ENCODE measurements at places on chromosomes 2 and 18.

DNA sequence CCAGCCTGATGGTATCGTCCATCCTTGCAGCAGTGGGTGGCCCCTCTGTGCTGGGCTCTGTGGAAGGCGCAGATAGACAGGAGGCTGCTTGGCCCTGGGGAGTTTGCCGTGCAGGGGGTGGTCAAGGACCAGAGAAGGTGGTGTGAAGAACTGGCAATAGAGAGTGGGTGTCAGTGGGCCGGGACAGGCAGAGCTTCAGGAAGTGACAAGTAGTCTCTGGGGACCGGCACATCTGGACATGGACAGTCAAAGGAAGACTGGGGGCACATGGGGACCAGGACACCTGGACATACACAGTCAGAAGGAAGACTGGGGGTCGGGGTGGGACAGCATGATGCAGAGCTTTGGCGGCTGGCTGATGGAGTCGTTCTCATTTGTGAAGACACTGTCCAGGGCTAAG lies 335.9 kb downstream of the AGAP1 start:
- no peak for DNase-seq

DNA sequence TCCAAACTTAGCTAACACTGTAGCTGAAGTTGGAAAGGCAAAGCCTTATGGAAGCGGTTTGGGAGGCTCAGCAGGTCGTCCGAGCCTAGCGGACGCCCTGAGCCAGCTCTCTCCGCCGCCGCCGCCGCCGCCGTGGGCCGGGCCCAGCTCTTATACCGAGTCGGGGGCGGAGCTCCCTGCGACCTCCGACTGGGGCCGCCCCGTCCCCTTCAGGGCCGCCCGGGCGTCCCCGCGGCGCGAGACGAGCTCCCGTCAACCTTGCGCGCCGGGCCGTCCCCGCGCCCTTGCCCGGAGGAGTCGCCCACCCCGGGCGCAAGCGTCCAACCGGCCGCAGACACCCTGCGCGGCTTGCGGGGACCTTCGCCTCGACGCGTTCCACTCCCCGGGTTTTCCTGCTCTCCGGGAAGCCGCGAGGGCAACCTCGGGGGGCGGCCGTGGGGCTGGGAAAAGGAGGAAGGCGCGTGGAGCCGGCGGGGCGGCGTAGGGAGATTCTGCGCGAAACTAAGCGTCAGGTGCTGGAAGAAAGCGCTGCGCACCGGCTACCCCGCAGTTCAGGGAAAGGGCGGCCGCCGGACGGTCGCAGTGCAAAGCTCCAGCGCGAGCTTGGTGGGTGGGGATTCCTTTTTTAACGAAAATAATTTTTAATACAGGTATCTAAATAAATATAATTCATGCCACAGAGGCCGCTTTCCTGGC lies at the start of gene SLC40A1:
Gene SLC40A1 (minus strand): TSS at position 129 of the 696 bp plus-strand sequence. CDS start 326 bp downstream, outside the sequence.
- peak; percentile 68 for DNase-seq

DNA sequence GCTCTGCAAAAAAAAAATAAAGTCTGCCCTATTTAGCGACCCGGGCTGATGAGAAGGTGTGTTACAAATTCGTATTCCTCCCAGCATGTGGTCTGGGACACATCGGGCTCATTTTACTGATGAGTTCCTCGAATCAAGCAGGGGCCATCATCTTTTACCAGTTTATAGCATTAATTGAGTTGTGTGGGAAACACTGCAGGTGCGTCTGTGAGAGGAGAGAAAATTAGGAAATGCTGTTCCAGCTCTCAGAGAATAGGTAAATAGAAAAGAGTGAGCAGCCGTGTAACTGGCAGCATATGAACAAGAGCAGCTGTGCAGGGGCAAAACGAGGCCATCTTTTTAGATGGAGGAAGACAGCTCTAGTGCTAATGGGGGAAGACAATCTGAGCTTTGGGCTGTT lies 216.7 kb downstream of the SETBP1 start:
- DNase-seq = no peak

DNA sequence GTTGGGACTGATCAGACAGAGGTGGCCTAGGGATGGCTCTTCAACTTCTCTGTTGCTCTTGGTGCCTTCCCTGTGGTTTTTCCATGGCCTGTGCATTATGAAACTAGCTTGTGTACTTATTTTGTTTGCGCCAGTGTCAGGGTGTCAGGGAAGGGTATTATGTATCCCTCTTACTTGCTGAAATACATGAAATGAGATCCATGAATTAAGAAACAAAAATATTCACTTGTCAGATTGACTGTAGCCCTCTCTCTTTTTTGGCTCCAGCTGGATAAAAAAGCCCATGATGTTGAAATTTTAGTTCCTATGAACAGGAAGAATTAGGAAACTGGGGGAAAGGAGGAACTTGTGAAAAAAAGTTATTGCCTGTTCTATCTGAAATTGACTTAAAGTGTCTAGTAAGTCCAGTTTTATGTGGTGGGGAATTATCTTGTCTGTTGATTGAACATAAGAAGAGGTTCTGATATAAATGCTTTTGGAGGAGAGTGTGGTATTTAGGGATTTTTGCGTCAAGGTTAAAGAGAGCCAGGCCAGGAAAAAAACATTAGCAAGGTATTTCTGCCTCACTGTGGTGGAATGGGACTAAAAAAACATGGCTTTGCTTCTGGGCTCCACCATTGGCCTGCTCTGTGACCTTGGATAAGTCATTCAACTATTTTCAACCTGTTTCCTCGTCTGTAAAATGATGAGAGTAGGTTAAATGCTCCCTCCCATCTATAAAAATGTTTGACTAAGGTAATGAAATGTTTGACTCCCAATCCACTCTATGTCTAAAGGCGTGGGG lies 12.0 kb downstream of the UGP2 start:
- no peak for DNase-seq

DNA sequence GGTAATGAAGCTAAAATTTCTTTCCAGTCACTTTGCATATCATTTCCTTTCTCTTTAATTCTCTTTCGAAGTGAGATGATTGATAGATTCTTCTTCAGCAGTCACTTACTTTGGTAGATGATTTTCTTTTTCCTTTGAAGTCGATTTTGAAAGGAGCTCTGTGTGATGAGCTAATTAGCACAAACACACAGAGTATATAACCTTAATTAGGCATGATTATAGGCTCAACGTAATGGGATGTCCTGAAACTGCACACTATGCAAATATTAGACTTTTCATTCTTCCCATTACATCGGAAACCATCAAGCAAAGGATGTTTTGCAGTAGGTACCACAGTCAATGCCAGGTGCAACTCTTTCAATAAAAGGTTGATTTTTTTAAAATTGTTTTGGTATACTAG lies 6.4 kb upstream of the CTLA4 start:
- DNase-seq = no peak

- DNase-seq = no peak
Observed at GRCh38 chr2:60312618-60313017, 240.8 kb downstream of the BCL11A start.

DNA sequence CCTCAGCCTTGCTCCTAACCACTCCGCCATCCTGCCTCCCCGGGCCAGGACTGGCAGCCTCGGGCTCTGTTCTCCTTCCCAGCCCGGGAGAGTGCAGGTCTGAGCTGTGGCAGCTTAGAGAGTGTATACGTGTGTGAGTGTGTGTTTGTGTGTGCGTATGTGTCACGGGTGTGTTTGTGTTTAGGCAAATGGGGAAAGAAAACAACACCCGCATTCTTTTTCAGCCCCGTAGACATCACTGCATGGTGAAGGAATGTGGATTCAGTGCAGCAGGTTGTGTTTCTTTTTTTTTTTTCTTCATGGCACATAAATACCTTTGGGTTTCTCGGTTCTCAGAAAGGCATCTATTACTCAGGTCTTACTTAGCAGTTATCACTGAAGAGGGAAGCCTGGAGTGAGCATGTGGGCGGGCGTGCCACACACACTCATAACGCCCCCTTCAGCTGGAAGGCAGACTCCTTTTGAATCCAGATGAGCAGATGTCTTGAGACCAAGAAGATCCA lies 44.2 kb downstream of the GLI2 start:
- no peak for DNase-seq

- DNase-seq = no peak
Observed at GRCh38 chr18:31774477-31774785, 13.8 kb upstream of the SLC25A52 start.

DNA sequence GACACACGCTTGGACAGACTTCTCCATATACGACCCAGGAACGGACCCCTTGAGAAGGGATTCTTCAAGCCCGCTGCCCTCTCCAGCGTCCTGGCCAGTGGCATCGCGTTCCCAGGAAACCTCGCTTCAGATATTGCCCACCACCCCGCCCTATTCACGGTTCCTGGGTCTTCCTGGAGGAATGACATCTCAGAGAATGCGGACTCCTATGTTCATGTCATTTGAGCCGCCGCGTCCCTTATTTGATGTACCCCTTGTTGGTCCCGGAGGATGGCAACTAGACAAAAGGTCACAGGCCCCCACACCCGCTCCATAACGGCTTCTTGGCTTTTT lies 588 bp upstream of the CCDC93 start:
- DNase-seq = no peak

- DNase-seq = no peak
Observed at GRCh38 chr2:205743137-205743536, 60.8 kb downstream of the NRP2 start.

DNA sequence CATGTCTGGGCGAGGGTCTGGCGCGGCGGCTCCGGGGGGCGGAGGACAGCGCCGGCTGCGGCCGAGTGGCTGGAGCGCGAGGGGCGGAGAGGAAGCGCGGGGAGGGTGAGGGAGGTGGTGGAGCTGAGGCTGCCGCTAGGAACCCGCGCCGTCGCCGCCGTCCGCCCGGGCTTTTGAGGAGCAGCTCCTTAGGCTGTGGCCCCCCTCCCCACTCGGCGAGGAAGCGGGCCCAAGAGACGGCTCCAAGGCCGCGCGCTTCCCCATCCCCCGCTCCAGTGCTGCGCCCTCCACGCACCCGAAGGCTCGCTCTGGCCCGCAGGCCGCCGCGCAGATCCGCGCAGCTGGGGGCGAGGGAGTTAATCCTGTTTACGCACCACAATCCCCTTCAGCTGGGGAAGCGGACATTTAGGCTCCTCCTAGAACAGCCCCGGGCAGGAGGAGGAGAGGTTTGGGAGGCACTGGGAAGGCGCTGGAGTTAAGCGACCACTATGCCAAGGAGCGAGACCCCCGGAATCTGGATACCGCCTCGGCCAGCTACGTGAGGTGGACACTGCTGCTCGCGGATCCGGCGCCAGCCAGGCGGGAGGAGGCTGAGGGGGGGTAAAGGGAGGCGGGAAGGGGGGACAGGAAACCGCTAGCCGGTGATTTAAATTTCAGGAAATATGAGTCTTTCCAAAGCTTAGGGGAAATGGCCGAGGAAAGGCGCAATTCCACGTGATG lies at the start of gene CNRIP1:
Gene CNRIP1 (minus strand): TSS at position 552 of the 720 bp plus-strand sequence. CDS start 549 bp downstream, at position 3.
- no peak for DNase-seq

DNA sequence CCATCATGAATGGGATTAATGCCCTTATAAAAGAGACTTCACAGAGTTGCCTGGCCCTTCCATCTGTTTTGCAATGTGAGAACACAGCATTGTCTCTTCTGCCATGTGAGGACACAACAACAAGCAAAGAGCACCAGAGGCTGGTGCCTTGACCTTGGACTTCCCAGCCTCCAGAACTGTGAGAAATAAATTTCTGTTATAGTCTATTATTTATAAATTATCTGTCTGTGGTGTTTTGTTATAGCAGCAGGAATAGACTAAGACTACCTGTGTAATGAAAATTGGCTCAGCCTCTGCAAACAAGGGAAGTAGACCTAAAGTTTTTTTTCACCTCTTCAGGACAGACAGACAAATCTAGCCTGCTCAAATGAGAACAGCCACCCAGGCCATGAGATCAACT lies 19.3 kb upstream of the ZC3H15 start:
- DNase-seq = no peak

GRCh38 chr2:66897691-66898150 lies 462.8 kb downstream of the MEIS1 start:
- DNase-seq = no peak

GRCh38 chr18:48835119-48835518 lies 115.6 kb downstream of the SMAD7 start:
- DNase-seq = no peak

DNA sequence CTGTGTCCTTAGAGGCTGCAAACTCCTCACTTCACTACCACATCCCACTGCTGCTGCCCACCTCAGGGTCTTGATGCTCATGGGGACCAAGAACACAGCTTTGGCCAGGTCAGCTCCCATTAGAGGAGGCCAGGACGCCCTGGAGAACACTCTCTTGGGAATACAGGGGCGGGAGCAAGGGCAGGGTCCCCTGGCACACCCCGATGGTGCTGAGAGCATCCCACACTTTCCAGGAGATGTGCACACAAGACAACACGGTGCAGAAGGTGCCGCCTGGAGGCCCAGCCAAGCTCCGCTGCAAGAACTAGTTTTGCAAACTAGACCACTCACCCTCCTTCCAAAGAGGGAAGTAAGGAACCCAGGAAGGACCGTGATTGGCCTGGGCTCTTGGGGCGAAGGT lies 304.4 kb upstream of the SALL3 start:
- DNase-seq = no peak

- peak; percentile 77 for DNase-seq
Observed at GRCh38 chr2:196263181-196263747, 91.9 kb upstream of the STK17B start.

DNA sequence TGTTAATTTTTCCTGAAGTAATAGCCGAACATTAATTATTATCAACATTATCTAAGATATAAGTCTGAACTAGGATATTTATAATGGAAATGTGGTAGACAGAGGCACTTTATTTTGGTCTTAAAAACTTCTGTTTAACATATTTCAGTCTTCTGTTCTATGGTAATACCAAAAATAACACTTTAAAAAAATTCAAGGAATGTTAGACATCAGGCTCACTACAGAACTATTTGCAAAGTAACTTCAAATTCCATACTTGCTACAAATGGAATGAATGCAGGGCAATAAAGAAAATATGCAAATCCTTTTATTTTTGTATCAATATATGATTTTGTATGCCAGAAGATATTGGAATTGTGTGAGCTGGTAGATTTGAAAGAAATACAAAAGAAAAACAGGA lies 345.5 kb upstream of the DSEL start:
- DNase-seq = no peak

DNA sequence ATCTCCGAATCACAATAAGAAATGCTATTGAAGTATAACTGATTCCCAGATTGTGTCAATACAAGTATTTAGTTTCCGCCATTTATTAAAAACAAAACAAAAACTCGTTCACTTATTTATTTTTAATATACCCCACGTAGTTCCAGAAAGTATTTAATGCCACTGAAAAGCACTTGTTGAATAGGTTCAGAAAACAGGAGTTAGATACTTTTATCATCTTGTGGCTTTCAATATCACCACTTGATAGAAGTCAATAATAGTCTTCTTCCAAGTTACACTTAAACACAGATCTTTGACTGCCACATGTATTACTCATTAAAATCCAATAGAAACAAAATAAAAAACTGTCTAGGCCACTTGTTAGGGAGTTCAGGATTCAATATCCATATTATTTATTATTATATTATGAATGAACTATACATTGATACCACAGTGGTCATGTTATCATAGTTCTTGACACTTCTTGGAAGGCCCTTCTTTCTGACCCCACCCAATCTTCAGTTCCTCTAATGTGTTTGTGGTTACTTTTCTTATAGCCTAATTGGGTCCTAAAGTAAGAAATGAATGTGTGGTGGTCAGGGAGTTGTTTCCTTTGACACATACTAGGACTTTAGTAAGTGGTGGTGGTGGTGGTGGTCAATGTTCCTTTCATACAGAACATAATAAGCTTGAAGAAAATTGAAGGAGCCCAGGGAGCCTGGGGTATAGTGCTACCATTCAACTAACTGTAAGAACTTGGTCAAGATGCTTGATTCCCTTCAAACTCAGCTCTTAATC lies 221.3 kb upstream of the ITGA4 start:
- DNase-seq = no peak

Data from CD4-positive, alpha-beta T cell treated with Interleukin-10 for 1 hour (primary cell).